ENCODE measurements at places on chromosomes 7 and 10.
A peak's percentile ranks its signal among the peaks of the same experiment; 100 is the strongest.

GRCh38 chr10:89550509-89550908, 15.1 kb upstream of the SLC16A12 start:
- peak; percentile 69 for DNase-seq

- no peak for DNase-seq
Observed at GRCh38 chr10:109968953-109969759, 38.6 kb upstream of the ADD3 start.

GRCh38 chr7:107815254-107815882, 12.3 kb upstream of the SLC26A3 start:
- peak; percentile 1 for DNase-seq

DNA sequence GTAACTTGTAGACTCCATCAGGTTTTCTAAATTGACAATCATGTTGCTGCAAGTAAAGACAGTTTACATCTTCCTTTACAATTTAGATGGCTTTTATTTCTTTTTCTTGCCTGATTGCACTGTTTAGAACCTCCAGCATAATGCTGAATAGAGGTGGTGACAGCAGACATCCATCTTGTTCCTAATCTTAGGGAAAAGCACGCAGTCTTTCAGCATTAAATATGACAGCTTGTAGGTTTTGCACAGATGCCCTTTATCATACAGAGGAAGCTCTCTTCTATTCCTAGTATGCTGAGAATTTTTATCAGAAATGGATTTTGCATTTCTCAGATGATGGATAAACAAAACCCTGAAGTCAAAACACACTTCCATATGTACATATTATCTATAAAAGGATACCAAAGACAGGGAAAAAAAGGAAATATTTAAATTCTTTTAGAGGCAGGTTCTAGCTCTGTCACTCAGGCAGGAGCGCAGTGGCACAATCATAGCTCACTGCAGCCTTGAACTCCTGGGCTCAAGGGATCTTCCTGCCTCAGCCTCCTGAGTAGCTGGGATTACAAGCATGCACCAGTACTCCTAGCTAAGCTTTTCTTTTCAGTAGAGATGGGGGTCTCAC, 69.1 kb upstream of the KCNIP2 start:
- no peak for DNase-seq

DNA sequence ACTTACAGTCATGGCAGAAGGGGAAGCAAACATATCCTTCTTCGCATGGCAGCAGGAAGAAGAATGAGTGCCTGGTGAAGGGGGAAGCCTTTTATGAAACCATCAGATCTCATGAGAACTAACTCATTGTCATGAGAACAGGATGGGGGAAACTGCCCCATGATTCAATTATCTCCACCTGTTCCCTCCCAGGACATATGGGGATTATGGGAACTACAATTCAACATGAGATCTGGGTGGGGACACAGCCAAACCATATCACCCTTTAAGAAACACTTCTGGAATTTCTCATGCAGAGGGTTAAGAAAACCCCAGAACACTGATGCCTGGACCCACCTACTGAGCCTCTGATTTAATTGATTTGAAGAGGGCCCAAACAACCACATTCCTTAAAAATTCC, 63.3 kb upstream of the DNAJB12 start:
- DNase-seq: no peak

DNA sequence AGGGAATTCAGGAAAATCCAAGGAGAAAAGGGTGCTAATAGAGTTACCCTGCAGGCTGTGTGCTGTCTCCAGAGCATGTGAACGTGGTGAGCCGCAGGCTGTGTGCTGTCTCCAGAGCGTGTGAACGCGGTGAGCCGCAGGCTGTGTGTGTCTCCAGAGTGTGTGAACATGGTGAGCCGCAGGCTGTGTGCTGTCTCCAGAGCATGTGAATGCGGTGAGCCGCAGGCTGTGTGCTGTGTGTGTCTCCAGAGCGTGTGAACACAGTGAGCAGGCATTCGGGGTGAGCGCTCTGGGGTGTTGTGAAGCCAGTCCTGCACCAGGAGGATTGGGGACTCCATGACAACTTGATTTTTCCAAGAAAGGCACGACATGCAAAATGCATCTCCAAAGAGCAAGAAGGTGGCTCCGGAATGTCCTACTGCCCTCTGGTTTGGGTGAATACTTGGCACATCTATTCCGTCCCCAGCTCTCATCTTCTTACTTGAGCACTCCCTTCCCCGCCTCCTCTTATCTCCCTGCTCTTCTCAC, 407.9 kb upstream of the SHH start:
- DNase-seq: no peak

DNA sequence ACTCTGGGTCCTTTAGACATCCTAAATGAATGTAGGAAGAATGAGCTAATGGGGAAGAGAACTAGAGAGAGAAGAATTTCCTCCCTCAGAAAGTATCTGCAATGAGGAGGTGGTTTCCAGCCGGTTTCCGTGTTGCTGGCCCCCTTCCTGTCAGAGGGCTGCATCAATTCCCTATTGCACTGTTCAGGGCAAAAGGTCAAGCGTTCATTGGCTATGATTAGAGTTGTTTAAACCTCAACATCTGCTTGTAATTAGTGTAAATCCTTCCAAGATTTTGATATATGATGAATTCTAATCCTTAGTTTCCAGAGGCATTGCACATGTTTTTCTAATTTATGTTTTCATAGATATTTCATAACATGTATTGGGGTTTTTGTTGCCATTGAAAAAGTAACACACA, 107.3 kb upstream of the SGCE start:
- peak; percentile 39 for DNase-seq

DNA sequence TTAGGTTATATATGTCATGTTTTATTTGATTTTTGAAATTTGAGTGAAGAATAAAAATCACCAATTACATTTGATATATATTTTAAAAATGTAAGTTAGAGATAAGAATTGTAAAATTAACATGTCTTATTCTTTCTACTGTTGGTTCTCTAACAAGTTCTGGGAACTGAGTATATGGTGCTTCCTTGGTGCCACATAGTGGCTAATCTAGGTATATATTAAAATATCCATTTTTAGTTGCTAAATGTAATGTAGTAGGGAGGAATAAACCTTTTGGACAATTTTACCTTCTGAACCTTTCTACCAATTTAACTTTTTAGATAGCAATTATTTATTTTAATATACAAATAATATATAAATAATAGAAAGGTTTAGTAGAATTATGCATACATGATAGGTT, 17.5 kb downstream of the CFAP69 start:
- DNase-seq: peak; percentile 45

DNA sequence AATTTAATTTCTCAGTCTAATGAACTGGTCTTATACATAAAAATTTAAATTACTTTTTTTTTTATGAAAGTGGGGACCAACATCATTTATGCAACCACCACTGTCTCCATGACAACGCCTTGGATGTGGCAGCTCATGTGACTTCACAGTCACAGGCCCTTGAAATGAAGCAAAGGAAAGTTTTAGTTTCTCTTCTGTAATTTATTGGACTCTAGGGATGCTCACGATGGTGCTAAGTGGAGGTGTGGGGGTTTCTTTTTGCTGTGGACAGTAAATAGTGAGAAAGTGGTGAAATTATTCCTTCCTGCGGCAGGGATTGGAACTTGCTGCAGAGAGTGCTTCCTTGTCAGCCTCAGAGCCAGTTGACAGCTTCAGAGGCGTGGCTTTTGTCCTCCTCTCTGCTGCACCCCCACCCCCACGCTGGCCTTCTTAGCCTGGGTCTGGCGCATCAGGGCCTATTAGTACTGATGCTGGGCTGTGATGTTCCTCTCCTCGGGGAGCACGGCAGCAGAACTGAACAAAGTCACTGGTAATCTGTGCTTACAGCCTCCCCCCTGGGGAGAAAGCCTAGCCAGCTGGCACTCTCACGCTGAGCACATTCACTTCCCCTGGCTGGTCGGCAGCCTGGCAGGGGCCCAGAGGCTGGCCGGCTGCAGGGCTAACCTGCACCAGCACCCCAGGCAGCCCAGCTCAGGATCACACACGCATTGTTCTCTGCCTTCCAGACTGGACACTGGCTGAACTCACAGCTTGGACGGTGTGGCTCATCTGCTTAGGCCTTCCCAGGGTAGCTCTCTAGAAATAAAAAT, 517.5 kb upstream of the GALNT17 start:
- DNase-seq: peak; percentile 39

GRCh38 chr7:85521108-85521694, 334.3 kb upstream of the SEMA3D start:
- no peak for DNase-seq

DNA sequence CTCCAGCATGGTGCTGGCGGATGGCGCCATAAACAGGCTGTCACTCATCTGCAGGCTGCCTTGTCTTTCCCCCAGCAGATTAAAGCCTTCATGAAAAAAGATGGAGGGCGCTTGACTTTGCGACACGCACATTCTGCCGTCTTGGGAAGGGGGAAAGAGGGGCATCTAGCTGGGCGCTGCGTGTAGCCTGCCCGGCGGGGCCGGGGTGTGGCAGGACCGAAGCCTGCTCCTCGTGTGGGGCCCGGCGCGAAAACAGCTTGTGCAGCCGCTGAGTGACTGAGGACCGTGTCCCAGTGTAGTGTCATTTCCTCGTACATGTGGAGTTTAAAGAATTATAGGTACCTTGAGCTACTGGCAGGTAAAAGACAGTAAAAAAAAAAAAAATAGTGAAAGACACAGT, 97.9 kb downstream of the MGMT start:
- DNase-seq: no peak

DNA sequence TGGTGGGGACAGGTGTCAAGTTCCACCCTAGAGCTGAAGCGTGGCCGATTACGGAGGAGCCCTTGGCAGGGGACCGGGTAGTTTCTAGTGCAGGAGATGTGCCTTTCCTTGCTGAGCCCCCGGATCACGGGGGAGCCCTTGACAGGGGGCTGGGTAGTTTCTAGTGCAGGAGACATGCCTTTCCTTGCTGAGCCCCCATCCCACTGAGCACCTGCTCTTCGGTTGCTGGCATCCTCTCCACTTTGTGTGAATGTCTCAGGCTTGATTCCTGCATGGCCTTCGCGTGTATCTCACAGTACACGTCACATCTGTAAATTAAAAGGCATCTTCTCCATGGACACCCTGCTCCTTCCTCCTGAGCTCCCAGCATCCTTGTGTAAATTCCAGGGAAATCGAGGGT, 263.5 kb downstream of the ADARB2 start:
- no peak for DNase-seq

GRCh38 chr7:74489997-74490945, 36.6 kb downstream of the GTF2IRD1 start:
- DNase-seq: no peak

GRCh38 chr7:157817944-157818700, 481.3 kb downstream of the DNAJB6 start:
- no peak for DNase-seq

DNA sequence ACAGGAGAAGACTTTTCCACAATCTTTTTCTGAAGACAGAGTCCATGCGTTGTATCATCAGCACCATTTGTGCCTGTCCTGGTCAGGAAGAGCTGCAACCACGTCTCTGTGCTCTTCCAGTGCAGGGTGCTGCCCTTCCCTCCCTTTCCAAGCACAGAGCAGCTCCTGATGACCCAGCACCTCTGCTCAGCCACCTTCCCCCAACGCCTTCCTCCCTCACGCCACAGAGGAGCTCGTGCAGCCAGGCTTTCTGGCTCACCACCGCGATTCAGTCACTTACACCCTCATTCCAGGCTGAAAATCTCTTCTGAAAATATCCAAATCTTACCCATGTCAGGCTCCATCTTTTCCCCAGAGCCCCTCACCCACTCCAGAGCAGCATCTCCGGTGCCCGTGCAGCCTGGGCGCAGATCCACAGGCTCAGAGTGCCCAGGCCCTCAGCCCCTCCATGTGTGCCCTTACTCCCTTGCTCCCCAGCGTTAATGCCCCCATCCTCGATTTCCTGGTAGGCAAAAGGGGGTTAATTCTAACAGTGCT, 181.5 kb downstream of the DIP2C start:
- no peak for DNase-seq

GRCh38 chr7:142819530-142819929, 35.3 kb upstream of the EPHB6 start:
- no peak for DNase-seq

DNA sequence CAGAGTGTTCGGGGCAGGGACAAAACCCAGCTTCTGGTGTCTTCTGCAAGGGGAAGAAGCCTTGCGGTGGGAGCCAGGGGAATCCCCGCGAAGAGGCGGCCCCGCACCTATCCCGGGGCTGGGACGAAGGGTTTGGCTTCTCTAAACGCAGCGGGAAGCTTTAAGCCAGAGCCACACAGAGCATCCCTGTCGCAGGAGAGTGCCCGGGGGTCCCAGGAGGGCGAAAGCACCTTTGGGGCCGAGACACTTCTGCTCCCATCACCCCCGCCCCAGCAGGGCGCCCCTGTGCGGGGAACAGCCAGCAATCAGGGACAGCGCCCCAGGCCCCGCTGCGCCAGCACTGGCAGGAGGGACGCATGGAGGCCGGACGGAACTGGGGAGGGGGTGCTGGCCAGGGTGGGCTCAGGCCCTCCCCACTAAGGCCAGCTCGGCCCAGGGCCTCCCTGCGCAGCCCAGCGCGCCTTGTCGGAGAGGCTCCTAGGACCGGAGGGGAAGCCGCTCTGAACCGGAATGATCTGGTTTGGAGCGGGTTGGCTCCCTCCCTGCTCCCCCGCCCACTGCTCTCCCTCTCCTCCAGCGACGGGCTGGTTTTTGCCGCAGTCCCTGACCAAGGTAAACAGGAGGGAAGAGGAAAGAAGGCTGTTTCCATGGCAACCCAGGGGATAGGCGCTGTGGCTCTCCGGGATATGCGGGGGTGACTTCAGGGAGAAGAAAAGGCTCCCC, 63.9 kb downstream of the TMEM209 start:
- peak; percentile 68 for DNase-seq

GRCh38 chr7:7673240-7673550, 32.6 kb downstream of the UMAD1 start:
- no peak for DNase-seq

DNA sequence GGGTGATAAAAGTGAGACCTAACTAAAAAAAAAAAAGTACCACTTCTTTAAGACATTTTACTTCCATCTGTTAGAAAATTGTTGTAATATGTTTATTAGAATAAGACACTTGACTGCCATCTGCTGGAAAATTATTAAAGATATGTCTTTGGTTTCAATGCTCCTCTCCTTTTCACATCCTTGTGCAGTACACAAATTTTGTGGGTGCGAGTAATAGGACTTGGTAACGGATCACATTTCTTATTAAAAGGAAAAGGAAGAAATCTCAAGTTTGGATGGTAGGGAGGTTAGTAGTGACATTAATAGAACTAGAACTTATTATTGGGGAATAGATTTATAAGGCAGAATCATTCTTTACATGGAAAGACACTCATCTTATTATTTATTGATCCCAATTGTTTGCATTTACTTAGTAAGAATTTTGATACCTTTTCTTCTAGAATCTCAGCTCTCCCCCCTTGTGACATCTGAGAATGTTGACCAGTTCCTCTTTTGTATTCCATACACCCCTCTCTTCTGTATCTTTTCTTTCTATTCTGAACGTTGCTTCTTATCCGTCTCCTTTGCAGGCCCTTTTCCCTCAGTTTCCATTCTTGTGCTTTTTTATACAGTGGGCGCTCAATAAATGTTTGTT, 43.0 kb upstream of the RPA3 start:
- DNase-seq: peak; percentile 67

- DNase-seq: no peak
Observed at GRCh38 chr7:3117081-3117480, 73.4 kb upstream of the CARD11 start.

DNA sequence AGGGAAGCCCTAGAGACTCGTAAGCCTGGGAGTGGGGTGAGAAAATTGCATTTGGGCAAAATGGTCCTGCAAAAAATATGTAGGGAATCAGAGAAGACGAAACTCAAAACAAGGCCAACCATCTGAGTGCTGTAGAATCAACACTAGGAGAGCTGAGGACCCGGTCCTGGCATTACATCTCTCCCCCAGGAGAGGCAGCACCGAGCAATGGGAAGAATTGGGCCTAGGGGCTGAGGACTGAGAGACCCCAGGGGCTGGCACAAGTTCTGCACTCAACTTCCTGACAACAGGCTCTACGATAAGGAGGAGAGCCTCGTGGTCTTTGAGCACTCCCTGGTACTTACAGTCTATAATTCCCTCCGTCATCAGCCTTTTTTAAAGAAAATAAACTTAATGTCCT, 47.6 kb downstream of the BPGM start:
- DNase-seq: no peak

All from fibroblast of skin of back (primary cell).